ENCODE measurements at places on chromosomes 1 and 21.

DNA sequence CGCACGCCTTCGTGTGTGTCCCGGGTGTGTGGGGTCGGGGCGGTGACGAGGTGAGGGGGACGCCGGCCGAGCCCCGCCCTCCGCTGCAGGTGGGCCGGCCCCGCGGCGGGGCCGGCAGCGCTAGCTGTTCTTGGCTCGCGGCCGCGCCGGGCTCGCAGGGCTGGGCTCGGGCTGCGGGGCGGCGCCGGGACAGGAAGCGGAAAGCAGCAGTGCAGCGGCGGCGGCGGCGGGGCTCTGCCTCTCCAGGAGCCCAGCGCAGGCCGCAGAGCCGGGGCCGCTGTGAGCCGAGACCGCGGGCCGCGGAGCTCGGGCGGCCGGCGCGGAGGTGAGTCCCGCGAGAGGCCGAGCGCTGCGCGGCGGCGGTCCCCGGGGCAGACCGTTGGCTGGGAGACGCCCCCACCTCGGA lies at the start of gene VANGL1:
TSS of gene VANGL1 (plus strand) at position 209 of the 406 bp plus-strand sequence. CDS start 9,444 bp downstream, outside the sequence.
- no peak for DNase-seq

DNA sequence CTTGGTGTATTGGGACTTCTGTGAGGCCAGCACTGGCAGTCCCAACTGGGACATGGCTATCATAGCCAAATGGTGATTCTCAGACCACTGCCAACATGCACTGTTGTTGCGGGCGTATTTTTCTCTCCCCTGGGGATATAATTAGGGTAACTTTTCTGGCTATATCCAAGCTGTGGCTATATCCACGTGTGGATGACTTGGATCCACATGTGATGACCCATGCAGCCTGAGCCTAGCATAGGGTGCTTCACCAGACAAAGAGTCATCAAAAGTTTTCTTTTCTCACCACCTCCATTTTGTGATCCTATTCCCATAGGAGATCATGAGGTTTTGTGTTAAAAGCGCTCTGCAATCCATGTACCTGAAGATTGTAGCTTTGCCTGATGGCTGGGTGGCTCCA lies 51.2 kb upstream of the CSF3R start:
- DNase-seq, result no peak

DNA sequence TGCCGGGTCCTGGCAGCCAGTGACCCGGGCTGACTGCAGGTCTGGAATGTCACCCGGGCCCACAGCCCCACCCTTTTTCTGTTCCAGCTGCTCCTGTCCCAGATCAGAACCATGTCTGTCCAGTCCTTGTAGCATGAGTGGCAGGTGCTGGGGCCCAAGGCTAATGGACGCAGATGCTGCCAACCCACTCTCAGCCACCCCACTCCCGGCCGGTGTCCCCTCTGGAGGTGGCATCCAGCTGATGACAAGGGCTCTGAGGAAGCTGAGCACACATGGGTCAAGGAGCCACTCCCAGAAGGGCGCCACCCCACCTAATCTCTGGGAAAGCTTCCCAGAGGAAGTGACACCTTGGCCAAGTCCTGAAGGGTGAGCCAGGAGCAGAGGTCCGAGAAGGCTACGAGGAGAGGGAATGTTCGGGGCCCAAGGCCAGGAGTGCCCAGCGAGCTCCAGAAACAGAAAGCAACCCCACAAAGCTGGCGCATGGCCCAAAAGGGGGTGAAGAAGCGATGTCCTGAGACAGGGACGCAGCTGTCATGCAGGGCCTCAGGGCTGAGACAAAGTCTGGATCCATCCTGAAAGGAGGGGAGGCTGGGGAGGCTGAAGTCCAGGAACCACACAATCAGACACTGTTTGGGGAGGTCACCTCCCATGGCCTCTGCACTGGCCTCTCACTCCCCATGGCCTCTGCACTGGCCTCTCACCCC lies 39.5 kb downstream of the ACOT7 start:
- DNase-seq, result no peak

GRCh38 chr1:11098931-11099309 lies 749 bp downstream of the EXOSC10 start:
- no peak for DNase-seq

- no peak for DNase-seq
Observed at GRCh38 chr1:55155522-55155921, 59.6 kb downstream of the USP24 start.

DNA sequence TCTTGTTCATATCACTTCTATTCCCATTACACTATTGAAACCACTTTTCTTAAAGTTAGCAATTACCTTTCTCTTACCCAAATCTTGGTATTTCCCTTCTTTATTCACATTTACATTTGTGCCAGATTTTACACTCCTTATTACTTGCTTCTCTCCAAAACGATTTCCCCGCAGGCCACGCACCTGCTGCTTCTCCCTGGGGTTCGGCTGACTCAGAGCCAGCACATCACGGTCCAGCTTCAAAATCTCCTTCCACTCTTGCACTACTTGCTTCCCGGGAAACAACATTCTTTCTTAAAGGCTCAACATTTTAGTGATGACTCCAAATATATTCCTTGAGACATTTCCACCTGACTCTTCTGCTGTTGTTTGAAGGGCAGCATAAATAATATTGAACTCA lies 20.7 kb downstream of the LHX9 start:
- DNase-seq, result no peak

DNA sequence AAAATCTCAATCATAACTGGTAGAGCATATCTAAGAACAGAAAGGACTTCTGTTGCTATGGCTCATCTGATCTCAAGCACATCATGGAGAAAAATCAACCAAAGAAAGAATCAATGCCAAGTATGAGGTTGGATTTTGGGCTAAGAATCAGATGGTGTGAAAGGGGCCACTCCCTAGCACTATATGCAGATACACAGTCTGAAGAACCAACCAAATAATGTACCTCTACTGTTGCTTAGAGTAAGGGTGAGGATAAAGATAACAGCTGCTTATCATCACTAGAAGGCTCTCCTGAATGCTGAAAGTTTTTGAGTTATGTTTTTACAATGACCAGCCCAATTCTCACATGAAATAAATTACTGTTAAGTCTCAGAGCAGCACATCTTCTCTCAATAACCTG lies 35.6 kb downstream of the ST7L start:
- no peak for DNase-seq

DNA sequence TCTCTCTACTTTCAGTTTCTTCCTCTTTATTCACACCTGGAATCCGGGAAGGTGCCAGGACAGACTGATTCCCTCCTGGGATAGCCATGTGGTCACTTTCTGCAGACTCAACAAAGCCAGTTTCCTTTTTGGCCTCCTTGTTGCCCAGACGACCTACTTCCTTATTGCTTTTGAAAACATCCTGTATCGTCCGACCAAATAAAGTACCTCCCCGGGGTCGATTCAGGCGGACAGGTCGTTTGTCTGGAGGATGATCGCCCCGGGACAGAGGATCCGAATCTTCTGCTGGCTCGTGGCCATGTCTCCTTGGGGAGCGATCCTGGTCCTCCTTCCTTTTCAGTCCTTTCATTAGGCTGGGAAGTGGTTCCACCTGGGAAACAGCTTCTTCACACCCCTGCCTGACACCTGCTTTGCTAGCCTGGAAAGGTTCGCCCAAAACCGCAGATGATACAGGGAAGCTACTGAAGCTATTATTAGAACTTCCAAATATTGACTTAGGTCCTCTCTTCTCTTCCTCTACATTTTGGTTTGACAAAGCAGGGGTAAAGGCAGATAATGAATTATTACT lies 1.2 kb downstream of the MCM3AP start:
- no peak for DNase-seq

- no peak for DNase-seq
Observed at GRCh38 chr1:40583980-40584379, 52.5 kb downstream of the ZNF684 start.

DNA sequence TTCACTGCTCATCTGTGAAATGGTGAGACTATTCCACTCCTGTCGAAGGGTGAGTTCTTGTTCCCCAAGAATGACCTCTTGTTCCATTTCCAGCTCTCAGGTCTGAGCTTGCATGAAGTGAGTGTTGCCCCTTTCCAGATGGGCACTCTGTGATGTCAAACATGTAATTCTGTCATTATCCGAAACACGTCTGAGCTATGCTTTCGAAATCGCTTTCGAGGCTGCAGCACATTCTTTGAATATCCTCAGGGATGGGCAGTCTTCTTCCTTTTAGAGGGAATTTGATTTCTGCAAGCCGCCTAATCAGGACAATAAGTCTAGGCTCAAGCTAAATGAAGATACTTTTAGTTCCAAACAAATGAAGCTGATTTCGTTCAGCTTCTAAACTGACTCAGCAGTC lies 15.1 kb downstream of the NFASC start:
- no peak for DNase-seq

DNA sequence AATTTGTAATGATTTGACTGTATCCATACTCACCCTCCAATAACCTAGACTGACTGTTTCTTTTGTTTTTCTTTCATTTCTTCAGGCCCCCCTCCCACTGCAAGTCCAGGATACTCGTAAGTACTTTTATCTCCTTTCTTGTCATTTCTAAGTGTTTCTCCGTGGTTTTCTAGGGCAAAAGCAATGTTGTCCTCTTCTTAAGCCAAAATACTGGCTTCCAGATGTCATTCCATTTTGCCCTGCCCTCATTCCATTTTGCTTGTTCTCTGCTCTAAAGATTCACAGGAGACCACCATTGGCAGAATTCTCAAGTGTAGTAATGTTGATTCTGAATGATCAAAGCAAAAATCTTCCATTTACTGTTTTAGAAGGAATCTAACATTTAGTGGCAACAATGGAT lies 152.8 kb upstream of the UBE2U start:
- DNase-seq, result no peak

GRCh38 chr1:56399795-56400194 lies 179.6 kb downstream of the PLPP3 start:
- no peak for DNase-seq

GRCh38 chr1:1950940-1951339 lies 31.9 kb upstream of the TMEM52 start:
- DNase-seq, result no peak
